Endothelial cell (in vitro differentiated cells): ENCODE measurements at places on chromosomes 7 and 10.

DNA sequence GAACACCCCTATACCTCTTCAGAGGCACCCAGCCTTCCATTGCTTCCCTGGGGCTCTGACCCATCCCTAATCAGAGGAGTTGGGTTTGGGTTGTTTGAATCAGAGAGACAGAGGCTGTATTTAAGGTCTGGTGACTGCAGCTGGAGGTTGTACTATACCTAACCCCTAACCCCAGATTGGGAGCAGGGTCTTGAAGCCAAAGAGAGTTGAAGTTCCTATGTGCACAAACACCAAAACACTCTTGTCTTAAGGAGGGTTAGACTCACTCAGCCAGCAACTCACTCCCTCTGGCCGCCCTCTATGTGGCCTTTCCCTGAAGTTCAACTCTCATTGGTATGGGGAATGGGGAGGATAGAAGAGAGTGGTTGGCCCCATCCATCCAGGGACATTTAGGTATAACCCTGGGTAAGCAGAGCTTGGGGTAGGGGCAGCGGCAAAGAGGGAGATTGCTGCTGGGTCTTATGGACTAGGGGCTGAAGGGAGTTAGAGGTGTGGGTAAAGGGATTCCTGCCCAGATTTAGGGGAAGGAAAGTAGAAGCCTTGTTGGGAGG, 80.0 kb downstream of the PAX2 start:
- DNase-seq = no peak

- DNase-seq = no peak
These were observed 30.7 kb downstream of the BTBD16 start for GRCh38 chr10:122301811-122302115.

- no peak for DNase-seq
These were observed 139.4 kb downstream of the DKK1 start for GRCh38 chr10:52453501-52453900.

GRCh38 chr10:71344154-71344925, 25.3 kb downstream of the SLC29A3 start:
- no peak for DNase-seq

- no peak for DNase-seq
These were observed 106.4 kb downstream of the CAMK1D start for GRCh38 chr10:12455766-12456165.

GRCh38 chr7:1040790-1041189, 3.6 kb upstream of the GPR146 start:
- DNase-seq = no peak

- DNase-seq = no peak
These were observed 295.9 kb upstream of the NFE2L3 start for GRCh38 chr7:25855854-25856782.

GRCh38 chr7:117896339-117896738, 23.1 kb upstream of the CTTNBP2 start:
- no peak for DNase-seq

DNA sequence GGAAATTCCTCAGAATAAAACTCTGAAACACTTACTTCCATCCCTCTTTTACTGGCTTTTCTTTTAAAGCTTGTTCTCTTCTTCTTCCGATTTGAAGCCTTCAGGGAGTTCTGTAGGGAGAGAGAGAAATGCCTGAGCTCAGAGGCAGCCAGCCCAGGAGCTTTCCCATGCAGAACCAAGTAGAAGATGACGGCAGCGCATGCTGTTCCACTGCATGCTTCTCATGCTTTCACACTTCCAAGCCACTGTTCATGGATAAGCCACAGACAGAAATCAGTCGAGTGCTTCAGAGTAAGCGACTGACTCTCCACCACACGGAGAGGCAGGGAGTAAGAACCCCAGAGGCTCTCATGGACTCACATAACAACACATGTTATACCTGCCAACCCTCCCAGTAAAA, 237.3 kb downstream of the DGKI start:
- DNase-seq = no peak

- no peak for DNase-seq
These were observed 17.5 kb downstream of the INPP5A start for GRCh38 chr10:132554991-132555647.

DNA sequence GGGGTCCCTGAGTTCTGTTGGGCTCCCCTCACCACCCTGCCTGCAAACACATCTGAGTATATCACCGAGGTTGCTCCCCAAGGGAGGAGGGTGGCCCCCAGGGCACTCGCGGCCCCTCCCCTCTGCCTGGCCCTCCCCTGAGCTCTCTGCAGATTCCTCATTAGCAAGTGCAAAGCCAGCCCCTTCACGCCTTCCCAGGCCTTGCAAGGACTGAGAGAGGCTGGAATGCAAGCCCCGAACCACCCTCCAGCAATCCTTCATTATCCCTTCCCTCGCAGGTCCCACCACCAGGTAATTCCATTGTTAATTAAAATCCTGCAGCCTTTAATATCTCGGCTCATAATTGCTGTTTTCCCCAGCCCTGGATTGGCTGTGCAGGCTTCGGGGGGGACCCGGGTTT, 35.3 kb upstream of the MYL10 start:
- no peak for DNase-seq

GRCh38 chr10:66381045-66381444, 544.8 kb upstream of the LRRTM3 start:
- DNase-seq = no peak

DNA sequence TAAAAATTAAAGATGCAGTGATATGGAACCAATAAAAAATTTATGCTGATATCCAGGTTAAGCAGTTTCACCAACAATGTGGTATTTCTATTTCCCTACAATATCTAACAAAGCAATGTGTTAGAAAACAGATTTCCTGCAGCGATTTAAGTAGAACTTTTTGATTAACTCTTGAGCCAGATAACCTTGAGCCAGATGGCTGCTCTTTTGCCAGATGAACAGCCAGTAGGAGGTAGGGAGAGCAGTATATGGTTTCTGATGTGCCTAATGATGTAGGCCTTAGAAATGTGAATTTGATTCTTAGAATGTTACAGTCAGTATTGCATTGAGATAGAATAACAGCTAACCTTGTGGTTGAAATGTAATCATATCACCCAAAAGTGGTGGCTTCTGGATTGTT, 31.1 kb downstream of the STAMBPL1 start:
- DNase-seq = no peak

DNA sequence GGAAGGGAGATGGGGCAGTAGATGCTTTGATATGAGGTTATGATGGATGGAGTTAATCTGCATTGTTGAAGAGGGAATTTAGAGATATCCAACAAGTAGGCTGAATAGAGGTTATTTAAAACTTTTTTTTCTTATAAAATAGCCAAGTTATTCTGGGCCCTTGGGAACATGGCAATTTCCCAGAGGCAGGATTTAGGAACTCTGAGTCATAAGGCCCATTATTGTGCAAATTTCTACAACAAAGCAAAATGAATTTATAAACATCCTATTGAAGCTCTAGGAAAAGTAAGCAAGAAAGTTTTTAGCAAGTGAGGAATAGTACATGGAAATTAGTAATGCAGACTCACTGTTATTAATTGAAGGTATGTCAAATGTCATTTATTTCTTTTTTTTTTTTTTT, 160.9 kb upstream of the NPY start:
- no peak for DNase-seq

DNA sequence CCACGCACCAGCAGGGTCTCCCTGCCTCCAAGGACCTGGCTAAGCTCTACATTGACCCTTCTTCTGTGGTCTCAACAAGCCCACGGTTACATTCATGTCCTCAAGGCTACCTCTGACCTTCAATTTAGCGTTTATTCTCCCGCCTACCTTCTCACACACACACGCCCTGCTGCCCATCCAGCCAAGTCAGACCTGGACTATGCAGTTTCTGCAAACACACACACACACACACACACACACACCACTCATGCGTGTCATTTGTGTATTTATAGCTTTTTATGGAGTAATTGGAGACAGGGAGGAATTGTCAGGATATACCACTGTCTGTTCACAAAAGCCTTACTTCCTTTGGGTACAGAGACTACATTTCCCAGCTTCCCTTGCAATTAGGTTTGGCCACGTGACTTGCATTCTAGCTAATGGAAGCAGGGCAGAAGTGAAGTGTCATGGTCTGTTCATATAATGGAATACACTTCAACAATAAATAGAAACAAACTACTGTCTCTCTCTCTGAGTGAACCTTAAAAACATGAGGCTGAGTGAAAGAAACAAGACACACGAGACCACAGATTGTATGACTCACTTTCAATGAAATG, 53.8 kb upstream of the CPXM2 start:
- no peak for DNase-seq

GRCh38 chr10:11504566-11505285, 106.7 kb downstream of the USP6NL start:
- DNase-seq = no peak

DNA sequence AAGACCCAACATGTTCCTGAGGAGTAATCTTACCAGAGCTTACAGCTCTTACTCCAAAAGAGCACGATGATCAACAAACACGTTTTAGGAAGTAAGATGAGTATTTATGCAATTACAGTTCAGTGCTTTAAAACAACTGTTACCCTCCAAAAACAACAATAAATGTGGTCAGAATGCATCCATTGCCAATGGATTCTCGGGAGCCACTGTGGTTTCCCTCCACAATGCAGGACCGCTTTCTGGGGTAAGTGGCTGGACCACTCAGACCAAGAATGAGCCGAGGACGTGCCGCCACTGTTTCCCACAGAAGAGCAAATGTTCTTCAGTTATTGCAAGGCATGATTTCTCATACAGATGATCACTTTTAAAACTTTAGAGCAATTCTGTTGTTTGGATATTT, 232.3 kb upstream of the MKLN1 start:
- DNase-seq = no peak

- peak; percentile 67 for DNase-seq
These were observed 47.9 kb downstream of the MKI67 start for GRCh38 chr10:128078136-128078969.

GRCh38 chr10:70664702-70665195, 7.6 kb upstream of the ADAMTS14 start:
- DNase-seq = no peak

- DNase-seq = no peak
These were observed 28.5 kb downstream of the CHCHD3 start for GRCh38 chr7:133053321-133053891.

- no peak for DNase-seq
These were observed 348.1 kb downstream of the GATA3 start for GRCh38 chr10:8402576-8402975.

- no peak for DNase-seq
These were observed 50.6 kb downstream of the PWWP2B start for GRCh38 chr10:132447446-132448247.

GRCh38 chr7:138247568-138248333, 171.5 kb downstream of the AKR1D1 start:
- DNase-seq = no peak

DNA sequence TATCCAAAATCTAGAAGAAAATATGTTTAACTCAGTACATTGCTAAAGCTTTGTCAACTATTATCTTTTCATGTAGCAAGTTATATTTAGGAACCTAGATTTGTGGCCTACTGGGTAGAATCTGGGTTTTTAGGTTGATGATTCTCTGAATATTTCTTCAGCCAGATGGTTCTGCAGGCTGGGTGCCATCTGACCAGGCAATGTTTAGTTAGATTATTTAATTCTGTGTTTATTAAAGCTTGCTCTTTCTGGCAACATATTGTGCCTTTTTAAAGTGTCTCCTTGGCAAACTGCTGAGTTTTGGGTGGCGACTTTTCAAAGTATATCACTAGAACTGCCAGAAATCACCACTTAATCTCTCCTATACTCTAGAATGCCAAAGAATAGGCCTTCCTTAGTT, 114.1 kb downstream of the LHFPL3 start:
- DNase-seq = no peak

- DNase-seq = peak; percentile 79
These were observed 36.4 kb downstream of the DPYSL4 start for GRCh38 chr10:132223156-132223590.

GRCh38 chr10:99470327-99470726, 39.9 kb upstream of the GOT1 start:
- DNase-seq = no peak

DNA sequence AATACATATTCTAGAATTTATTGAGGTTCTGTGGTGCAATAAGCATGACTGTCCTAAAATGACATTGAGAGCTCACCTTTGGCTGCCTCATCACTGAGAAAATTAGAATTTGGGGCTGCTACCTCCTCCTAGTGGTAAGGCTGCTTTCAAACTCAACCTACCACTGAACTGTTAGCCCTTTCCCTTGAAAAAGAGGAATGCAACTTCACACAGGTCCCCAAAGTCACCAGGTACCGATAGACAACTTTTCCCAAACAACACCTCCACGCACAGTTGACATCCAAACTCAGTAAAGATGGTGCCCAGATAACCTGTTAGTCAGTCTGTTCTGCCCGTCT, 75.9 kb upstream of the SCIN start:
- no peak for DNase-seq

DNA sequence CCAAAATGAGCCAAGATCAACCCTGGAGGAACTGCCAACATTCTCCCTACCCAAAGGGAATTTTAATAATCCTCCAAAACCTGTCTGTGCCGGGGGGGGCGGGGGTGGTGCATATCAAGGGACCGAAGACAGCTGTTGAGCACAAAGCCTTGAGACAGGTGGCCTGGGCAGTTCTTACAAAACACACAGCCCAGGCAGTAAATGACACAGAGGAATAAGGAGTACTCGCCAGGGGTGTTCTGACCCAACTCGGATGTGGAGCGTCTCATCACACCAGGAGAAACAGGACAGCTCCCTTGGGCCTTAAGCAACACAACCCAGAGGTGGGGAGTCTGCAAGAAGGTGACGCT, 35.6 kb downstream of the PLAC9 start:
- no peak for DNase-seq

GRCh38 chr10:101121654-101122031, 9.5 kb upstream of the TLX1 start:
- DNase-seq = no peak

DNA sequence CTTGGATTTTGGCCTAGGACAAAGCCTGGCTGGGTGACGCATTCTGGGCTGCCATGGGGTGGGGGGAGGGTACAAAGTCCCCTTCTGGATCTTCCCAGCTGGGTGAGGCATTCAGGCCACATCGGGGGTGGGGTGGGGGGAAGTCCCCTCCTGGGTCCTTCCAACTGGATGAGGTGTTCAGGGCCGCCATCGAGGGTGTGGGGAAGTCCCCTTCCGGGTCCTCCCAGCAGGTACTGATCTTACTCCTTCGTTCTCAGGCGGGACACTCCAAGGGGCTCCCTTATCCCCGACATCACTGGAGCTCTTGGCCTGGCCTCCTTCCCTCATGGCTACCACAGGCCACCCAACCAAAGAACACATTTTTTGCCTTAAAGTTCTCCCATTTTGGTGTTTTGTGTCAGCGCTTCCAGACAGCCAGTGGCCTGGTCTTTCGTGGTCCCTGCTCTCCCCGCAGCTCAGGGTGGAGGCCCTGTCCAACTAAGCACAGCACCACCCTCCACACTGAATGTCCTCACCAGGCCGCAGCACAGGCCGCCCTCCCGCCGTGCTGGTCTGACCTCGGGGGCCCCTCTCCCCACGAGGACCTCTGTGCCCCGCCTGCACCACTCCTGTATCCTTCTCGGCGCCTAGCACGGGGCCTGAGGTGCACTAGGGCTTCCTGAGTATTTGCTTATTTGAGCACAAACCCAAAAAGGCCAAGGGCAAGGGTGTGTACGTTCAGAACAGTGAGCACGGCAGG, 38.5 kb downstream of the EN2 start:
- no peak for DNase-seq

DNA sequence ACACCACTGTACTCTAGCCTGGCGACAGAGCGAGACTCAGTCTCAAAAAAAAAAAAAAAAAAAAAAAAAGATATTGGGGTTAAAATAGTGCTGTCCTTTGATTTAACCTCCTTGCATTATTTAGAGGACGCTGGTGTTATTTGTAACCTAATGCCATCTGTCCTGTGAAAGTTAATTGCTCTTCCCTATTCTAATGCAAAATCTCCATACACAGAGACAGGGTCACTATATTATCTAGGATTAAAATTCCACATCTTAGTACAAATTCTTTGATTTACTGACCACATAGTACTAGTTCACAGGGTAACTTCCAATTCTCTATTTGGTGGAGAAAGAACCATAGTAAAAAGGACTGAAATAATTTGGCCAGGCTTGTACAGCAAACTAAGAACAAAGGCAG, 184.2 kb upstream of the STEAP4 start:
- DNase-seq = no peak
